Progenitor cell of endocrine pancreas (in vitro differentiated cells): ENCODE measurements at places on chromosomes 1 and 21.

DNA sequence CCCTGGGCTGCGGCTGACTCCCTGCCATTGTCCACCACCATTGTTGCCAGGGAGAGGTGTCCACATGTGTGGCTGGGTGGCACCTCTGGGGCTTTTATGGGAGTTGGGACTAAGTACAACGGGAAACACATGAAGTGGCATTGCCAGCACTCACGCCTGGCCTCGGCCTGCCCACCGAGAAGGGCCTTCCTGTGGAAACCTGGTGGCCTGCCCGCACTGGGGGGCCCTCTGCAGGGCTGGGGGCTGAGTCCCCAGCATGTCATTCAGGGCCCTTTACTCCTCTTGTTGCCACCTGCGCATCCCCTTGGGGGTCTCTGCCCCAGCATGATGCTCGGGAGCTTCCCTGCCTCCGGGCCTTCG lies 35.5 kb upstream of the RUNX3 start:
- DNase-seq, result no peak

DNA sequence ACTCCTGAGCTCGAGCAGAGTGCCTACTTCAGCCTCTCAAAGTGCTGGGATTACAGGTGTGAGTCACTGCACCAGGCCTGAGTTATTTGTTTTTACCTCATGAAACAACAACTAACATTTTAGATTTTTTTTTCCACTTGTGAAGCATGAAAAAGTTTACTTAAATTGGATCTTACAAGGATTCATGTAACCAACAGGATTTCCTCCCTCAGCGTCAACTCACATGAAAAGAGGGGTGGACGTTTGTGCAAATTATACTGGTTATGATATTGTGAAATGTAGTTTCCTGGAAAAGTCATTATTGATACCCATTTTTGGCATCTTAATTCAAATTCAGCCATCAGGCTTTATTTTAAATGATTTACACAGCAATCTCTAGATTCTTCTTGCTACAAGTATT lies 6.5 kb downstream of the CNST start:
- no peak for DNase-seq

GRCh38 chr1:207919523-207920170 lies 8.7 kb upstream of the CD34 start:
- DNase-seq, result no peak

GRCh38 chr1:190274721-190275120 lies 202.9 kb downstream of the BRINP3 start:
- DNase-seq, result no peak

DNA sequence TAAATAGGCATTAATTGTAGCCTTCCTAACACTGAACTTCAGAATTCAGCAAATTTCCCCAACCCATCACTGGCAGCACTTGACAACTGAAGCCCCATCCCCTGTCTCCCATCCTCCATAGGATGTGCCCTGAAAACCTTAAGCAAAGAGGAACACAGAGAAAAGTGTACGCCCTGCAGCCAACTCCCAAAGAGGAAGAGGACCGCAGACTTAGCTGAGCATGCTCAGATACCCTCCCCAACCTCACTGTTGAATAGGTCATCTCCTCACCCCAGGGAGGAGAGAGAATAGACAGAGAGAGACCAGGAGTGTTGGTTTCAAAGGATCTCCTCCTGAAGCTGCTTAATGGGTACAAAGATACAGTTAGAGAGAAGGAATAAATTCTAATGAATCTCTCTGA lies 50.5 kb downstream of the CD2 start:
- DNase-seq, result no peak

- no peak for DNase-seq
Measured at GRCh38 chr1:94550396-94550795, 8.8 kb upstream of the F3 start.

DNA sequence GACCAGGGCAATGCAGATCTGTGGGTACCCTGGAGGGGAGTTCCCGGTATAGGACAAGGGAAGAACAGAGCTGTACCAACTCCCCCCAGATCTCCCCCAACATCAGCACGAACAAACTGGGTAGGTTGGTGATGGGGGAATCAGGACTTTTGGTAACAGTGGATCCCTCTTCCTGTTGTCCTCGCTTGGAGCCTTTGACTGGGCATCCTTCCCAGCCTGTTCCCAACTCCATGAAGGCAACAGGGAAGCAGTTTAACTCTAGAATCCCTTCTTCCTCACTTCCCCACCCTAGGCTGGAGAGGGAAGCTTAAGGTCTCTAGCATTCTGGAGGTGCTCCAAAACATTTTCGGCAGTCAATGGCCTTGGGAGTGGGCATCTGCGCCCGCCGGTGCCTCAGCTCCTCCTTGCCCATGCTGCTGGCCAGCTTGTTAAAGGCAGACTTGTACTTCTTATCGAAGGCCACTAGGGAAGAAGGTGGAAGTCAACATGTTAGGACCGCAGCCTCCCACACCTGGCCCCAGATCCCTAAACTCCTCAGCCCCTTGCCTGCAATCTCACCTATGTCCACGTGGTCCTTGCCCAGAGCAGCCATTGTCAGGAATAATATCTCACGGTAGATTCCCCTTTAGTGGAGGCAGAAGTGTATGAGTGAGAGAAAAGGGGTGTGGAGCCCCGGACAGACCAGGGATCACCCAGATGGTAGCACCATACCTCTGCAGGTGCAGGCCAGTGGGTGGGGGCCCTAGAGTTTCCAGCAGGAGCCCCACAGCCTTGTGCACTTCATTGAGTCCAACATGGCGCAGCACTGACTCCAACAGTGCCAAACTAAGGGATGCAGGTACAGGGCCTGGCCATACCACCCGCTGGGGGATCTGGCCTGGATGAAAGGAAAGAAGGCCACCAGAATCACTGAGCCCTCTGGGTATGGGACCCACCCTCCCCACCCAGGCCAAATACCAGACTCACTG lies 7.5 kb upstream of the GATAD2B start:
- no peak for DNase-seq

- DNase-seq, result no peak
Measured at GRCh38 chr1:225877580-225877979, 4.6 kb downstream of the TMEM63A start.
